ENCODE measurements at places on chromosomes 1 and 21.

- no peak for DNase-seq
These were observed 20.0 kb upstream of the ZNF326 start for GRCh38 chr1:89974696-89975470.

DNA sequence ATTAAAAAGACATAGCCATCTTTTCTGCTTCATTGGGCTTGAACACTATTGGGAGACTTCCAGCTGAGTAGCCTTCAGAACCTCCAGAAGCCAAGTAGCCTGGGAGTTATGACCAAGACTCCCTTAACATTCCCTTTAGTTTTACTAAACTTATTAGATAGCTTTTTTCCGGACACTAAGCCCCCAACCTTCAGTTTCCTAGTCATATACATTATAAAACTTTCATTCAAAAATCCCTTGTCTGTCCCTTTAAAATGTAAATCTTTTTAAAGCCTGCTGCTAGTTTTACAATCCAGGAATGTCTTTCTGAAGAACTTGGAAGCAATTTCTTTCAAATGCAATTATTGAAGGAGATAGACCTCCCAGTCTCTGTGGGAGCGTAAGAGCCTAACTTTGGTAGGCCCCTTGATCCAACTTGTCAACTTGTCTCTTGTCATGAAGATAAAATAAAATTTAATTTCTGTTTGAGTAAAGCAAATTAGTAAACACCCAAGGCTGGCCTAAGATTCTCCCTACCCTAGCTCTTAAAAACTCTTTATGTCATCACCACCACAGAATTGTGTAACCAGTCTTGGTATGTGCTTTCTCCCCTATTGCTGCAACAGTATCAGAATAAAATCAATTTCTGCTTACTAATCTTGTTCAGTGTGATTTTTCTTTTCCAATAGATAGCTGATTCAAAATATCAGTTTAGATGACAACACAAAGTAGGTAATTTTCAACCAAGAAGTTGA is 796.2 kb downstream of the PLA2G4A start:
- DNase-seq = no peak

- DNase-seq = no peak
These were observed 42.0 kb upstream of the LDLRAP1 start for GRCh38 chr1:25501235-25502058.

- DNase-seq = no peak
These were observed 86.4 kb downstream of the BCAR3 start for GRCh38 chr1:93595266-93595665.

- DNase-seq = no peak
These were observed 55.0 kb downstream of the ALG14 start for GRCh38 chr1:95017775-95018174.

GRCh38 chr1:181604482-181605249 is 121.3 kb downstream of the CACNA1E start:
- no peak for DNase-seq

GRCh38 chr1:212233321-212233720 is 51.9 kb upstream of the PPP2R5A start:
- DNase-seq = no peak

GRCh38 chr1:66275601-66276023 is 258.3 kb upstream of the SGIP1 start:
- no peak for DNase-seq

DNA sequence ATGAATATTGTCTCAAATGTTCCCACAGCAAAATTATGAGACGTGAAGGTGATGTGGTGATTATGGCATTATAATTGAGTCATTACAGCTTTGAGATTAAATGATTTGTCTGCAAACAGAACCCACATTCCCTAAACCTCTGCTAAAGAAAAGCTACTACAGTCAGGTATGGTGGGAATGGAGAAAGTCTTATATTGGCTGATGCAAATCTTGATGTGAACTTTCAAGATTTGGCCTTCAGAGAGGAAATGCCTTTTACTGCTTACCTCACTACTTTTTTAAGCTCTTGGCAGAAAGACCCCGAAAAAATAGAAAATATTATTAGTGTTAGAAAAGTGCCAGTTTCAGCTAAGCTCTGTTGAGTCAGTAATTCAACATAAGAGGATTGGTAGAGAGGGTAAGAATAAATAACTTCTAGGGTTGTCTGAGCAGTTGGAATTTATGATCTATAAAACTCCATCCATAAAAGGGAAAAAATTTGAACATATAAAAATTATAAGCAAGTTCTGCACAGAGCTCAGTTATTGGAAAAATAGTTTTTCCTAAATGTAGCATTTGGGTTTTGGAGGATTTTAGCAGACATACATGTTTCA is 47.8 kb upstream of the RGS5 start:
- no peak for DNase-seq

- no peak for DNase-seq
These were observed 12.8 kb upstream of the LRRC52 start for GRCh38 chr1:165531021-165531420.

GRCh38 chr1:184014271-184014670 is 23.3 kb downstream of the COLGALT2 start:
- no peak for DNase-seq

GRCh38 chr1:41800311-41800829 is 118.4 kb downstream of the HIVEP3 start:
- peak; percentile 81 for DNase-seq

- DNase-seq = no peak
These were observed 15.0 kb downstream of the C1orf52 start for GRCh38 chr1:85244271-85245061.

- no peak for DNase-seq
These were observed 277.6 kb downstream of the DSCAM start for GRCh38 chr21:40569357-40569756.

GRCh38 chr1:174415506-174415905 is 32.3 kb upstream of the GPR52 start:
- DNase-seq = no peak

- DNase-seq = no peak
These were observed 9.2 kb upstream of the NGF start for GRCh38 chr1:115347282-115347681.

- DNase-seq = no peak
These were observed 7.3 kb downstream of the GNG4 start for GRCh38 chr1:235642011-235642942.

DNA sequence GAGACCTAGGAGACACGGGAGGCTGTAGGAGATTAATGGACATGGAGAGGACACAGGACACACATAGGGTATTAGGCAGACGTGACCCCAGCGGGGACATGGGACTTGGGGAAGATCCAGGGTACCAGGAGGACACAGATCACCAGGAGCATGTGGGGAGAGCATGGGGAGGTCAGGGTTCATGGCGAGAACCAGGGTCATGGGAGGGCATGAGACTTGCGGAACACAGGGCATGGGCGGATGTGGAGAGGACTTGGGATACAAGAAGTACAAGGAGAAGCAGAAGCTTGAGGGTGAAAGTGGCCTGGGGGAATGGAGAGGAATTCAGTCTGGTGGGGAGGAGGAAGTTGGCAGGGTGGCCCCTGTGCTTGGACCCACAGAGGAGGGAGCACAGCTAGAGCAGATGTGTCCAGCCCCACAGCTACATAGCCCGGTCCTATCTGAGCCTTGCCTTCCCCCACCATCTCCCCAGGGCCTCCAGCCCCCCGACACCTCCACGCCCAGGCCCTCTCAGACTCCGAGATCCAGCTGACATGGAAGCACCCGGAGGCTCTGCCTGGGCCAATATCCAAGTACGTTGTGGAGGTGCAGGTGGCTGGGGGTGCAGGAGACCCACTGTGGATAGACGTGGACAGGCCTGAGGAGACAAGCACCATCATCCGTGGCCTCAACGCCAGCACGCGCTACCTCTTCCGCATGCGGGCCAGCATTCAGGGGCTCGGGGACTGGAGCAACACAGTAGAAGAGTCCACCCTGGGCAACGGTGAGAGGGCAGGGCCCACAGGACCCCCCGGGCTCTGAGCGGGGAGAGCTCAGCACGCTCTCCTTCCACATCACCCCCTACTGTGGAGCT is 12.1 kb downstream of the TIE1 start:
- no peak for DNase-seq

DNA sequence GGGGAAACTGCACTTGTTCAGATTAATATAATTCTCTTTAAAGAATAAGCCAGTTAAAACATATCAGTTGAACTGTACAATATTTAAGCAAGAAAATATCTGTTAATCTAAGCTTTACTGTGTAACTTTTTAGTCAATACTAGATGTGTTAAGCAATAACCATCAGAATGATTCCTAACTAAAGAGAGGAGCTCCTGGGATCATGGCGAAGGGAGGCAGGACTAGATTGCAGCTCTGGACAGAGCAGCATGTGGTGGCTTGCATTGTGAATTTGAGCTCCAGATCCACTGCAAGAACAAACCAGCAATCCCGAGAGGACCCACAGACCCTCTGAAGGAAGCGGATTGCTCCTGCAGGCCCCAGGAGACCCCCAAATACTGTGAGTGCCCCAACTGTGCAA is 21.9 kb downstream of the LYST start:
- no peak for DNase-seq

DNA sequence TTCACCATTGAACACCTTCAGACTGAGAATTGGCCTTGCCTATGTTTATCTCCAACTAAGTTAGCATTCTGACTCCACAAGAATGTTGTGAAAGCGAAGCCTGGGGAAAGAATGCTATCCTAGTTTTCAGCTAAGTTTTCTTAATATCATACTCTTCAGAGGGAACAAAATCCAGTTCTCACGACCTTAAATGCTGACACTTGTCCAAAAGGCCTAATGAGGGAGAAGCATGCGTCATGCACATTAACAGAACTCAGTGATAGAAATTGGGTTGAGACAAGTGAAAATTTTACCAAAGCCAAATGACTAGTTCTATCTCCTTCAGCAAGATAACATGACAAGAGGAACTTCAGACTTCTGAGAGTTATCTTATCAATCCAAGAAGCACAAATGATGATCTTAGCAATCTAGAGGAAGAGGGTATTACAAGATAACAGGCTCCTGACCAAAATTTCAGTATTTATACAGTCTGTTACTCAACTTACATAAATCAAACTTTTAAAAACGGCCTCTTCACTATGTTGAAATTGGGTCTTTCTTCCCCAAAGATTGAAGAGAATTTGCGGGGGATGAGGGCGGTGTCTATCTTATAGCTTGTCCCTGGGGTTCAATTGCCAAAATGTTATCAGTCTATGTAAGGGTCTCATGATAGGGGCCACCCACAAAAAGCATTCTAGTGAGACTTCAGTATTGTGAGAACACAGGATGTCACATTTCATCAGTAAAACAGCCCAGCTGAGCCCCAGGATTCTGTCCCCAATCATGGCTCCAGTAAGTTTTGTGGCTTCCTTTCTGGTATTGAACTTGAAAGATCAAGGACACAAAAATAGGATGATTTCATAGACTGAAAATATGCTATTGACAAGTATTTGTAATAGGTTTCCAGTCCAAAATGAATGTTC is 26.5 kb upstream of the SLC45A3 start:
- DNase-seq = no peak

DNA sequence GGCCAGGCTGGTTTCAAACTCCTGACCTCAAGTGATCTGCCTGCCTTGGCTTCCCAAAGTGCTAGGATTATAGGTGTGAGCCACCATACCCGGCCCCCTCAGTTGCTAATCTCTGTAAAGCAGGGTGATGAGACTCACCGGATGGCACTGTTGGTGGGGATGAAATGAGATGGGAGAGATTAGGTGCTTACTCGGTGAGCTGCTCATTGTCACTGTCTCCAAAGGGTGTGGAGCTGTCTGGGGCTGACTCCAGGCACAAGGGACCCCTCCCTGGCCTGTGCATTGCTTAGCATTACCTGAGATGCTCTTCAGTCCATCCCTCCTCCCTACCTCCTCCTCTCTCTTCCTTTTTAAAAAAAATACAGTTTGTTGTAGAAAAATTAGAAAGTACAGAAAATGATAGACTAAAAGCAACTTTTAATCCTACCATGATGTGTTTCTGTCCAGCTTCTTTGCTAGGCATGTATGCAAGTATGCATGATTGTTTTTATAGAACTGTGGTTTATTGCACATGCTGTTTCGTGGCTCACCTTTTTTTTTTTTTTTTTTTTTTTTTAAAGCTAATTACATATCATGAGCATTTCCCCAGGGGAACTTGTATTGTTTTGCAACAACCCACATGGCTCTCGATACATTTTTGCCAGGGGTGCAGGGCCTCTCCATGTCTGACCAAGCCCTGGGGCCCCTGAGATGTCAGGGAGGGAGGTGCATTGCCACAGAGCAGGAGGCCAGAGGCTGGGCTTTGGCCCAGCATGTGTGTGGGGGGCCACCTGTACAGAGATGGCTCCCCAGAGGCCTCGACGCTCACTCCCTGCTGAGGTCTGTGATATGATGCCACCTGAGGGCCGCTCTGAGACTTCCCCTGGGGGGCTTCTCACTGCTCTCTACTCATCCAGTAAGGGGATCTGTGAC is 55.4 kb downstream of the ARHGEF10L start:
- no peak for DNase-seq

GRCh38 chr1:52856026-52856425 is 13.5 kb downstream of the ZYG11A start:
- DNase-seq = no peak

DNA sequence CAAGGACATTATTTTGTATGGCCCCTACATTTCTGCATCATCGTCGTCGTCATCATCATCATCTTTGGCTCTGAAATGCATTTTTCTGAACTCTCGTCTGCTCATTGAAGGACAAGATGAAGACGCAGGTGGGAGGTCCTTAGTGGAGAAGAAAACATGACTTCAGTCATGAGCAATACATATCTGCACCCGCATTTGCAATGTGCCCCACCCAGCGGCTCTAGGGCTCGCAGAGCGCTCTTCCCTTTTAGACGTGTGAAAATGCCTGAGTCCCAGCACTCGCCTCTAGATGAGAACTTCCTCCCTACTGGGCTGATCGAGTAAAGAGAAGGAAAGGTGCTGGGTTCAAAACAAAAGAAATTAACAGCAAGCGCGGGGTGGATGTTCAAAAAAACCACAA is 10.1 kb downstream of the C1orf174 start:
- no peak for DNase-seq

GRCh38 chr1:226586650-226587422 is 38.3 kb downstream of the STUM start:
- DNase-seq = no peak

GRCh38 chr1:117883616-117884015 is 45.8 kb downstream of the GDAP2 start:
- DNase-seq = no peak

- no peak for DNase-seq
These were observed 191.0 kb upstream of the NRIP1 start for GRCh38 chr21:15255763-15256162.
